ENCODE measurements at places on chromosomes 1 and 21.

GRCh38 chr1:964691-965525 is 1.4 kb upstream of the PLEKHN1 start:
- DNase-seq: no peak

DNA sequence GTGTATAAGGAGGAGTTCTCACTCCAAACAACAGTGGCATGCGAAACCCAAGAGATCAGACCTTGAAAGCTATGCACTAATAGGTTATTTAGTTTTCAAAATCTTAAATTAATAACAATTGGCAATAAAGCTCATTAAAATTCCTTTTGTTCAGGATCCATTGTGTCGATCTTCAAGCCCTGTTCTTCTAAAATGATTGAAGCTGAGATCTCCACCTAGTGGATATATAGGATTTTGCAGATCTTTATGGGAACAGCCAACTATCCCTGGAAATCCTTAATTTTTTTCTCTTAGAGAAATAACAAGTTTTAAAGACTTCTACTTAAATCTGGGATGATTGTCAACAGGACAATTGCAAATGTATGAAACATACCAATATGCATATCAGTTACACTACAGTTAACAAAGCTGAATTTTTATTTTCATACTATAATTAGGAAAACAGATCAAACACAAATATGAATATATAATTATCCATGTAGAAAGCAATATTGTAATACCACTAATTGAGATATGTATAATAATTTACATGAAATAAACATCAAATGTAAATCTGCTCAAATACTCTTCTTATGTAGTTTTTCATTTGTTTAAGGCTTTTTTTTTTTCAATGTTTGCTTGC is 43.3 kb downstream of the LRRC53 start:
- no peak for DNase-seq

- no peak for DNase-seq
Measured at GRCh38 chr1:152086760-152087159, 2.1 kb downstream of the TCHHL1 start.

GRCh38 chr1:29196863-29197589 is 15.3 kb upstream of the SRSF4 start:
- no peak for DNase-seq

DNA sequence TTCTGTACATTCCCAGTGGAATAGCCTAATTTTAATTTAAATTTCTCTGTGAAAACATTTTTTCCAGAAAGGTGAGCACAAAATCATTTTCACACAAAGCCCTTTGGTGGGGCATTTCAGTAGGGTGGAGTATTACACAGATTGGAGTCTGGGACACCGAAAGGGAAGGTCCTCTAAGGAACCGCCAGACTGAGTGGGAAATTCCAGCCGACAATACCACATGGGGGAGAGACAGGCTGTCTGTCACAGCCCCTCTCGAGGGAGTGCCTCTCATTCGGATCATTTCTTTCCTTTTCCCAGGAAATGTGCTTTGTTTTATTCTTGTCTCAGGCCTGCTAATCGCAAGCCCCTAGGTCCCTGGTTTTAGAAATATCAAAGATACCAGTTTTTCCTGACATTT is 150.6 kb upstream of the HOOK1 start:
- DNase-seq: no peak

GRCh38 chr1:22916471-22916820 is 56.2 kb downstream of the LACTBL1 start:
- DNase-seq: no peak

GRCh38 chr21:25664491-25664931 is 25.5 kb downstream of the JAM2 start:
- no peak for DNase-seq
